B cell (primary cell): ENCODE measurements at places on chromosomes 16 and 17. TPM values are rescaled to one million over a fixed set of nuclear protein-coding genes. Genes with fewer than 3 reads are reported as not detected.
A peak's percentile ranks its signal among the peaks of the same experiment; 100 is the strongest.

GRCh38 chr16:48049847-48050246, 105.9 kb downstream of the ABCC12 start:
- no peak for DNase-seq

The TAX1BP3 gene
- 17.1 and 17.7 TPM in 2 replicates for total RNA-seq

GRCh38 chr16:4467916-4468315, 6.5 kb downstream of the NMRAL1 start:
- DNase-seq, result no peak

DNA sequence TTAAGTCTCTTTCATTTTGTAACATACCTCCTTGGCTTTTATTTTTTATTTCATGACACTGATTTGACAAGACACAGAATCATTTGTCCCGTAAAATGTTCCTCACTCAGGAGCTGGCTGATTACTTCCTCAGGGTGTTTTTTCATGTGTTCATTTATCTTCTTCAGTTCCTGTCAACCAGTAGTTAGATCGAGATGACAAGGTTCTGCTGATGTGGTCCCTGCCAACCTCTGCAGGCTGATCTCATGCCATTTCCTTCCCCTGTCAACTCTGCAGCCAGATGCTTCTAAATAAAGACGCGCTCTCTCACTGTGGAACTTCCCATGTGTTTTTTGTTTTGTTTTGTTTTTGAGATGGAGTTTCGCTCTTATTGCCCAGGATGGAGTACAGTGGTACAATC, 8.1 kb upstream of the CXCL16 start:
- peak; percentile 56 for DNase-seq

DNA sequence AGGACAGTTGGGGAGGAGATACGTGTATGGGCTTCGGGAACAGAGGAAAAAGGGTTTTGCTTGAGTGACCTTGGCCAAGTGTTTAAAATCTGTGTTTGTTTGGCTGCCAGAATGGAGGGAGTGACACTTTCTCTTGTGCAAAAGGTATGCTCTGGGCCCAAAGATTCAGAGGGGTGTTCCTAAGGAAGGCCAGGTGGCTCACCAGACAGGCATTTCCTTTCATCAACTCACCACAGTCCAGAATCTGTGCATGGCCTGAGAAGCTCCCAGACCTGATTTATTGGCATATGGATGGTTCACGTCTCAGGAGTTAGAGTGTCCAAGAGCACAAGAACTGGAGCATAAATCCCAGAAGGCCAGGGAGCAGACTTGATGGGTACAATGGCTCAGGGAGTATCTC, 53.4 kb upstream of the NLK start:
- DNase-seq, result no peak

DNA sequence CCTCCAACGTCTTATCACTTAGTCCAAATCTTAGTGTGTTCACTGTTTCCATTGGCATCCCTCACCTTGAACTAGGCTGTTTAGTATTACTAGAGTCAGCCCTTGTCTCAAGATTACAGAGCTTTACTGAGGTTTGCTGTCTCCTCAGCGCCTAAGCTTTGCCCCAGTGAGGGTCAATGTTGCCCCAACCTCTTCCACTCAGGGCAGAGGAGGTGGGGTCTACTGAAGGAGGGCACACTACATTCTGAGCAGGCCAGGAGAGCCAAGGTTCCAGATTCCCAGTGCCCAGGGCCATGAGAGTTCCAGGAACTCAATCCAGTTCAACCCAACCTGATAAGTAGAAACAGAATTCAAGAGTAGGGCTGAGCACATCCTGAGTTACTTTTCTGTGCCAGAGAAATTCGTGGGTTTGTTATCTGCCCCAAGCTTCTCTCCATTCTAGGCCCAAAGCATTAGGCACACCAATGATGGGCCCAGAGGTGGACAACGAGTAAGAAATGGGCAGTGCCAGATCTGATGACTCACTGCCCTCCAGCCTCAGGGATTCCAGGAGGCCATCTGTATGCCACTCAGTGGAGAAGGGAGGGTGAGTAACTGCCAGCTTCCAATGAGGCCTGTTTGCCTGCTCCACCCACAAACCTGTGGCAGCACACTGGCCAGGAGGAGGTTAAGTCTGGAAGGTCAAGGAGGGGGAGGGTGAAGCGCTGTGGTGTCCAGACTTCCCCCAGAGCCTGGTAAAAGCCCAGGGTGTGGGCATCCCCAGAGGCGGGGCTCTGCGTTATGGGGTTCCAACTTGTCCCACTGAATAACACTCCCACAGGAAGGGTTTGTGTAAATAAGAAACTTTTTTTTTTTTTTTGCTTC, 8.2 kb downstream of the TUBG2 start:
- DNase-seq, result no peak

The GNAO1 gene
- total RNA-seq, result 3.7 and 5.1 TPM in 2 replicates

The COPRS gene
- 17.1 and 17.6 TPM in 2 replicates for total RNA-seq

- DNase-seq, result no peak
Measured at GRCh38 chr16:30478766-30479478, 6.4 kb downstream of the ITGAL start.

- DNase-seq, result no peak
Measured at GRCh38 chr16:66752958-66753357, 1.5 kb upstream of the DYNC1LI2 start.

DNA sequence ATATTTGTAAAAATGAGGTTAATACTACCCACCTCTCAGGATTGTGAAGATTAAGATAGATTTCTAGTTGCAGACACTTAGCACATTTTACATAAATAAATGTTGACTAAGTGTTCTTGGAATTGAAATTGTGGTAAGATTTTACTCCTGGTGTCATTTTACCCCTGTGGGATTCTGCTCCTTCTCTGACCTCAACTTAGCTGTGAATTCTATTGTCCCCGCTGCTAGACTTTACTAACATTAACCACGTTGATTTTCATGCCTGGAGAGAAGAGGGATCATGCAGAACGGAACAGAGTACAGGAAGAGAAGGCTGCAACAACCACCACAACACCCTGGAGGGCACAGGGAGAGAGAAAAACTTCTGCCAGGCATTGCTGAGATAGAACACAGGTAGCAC, 2.1 kb upstream of the TOM1L1 start:
- no peak for DNase-seq

The NIP7 gene
- 20.2 and 29.3 TPM in 2 replicates for total RNA-seq

DNA sequence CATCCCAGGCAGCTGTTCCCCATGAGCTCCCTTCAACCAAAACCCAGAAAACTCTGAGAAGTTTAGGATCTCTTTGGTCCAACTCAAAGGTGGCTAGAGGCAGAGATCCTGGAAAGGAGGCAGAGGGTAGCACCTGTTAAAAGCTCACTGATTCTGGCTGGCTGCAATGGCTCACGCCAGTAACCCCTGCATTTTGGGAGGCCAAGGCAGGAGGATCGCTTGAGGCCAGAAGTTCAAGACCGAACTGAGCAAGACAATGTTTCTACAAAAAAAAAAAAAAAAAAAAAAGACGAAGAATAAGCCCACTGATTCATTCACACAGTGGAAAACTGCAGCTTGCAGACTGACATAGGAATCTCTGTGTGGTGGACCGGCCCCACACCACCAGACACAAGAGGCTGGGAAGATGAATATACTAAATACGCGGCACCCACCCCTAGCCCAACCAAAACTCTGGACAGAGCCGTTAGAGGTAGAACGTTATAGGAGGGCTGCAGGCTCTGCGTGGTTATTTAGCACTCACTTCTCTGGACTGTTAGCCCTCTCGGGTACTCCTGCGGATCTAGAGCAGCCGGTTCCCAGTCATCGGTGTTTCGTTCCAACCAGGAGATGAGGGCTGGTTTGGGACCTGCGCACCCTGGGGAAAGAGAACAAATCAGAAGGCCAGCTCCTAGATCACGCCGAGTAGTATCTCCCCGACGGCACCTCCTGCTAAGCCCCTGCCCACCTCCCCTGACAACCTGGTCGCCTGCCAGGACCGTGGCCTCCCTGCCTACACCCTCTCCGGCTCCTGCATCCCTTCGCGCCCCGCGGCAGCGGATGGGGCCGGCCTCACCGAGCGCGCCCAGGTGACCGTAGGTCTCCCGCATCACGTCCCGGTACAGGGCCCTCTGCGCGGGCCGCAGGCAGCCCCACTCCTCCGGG, 925 bp downstream of the ZNF689 start:
- DNase-seq, result no peak

DNA sequence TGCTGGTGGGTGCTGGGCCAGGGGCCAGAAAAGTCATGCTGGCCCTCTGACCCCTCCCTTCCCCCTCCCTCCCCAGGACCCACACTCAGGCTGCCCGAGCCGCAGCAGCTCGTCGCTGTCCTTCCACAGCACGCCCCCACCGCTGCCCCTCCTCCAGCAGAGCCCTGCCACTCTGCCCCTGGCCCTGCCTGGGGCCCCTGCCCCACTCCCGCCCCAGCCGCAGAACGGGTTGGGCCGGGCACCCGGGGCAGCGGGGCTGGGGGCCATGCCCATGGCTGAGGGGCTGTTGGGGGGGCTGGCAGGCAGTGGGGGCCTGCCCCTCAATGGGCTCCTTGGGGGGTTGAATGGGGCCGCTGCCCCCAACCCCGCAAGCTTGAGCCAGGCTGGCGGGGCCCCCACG, 8.3 kb upstream of the CISD3 start:
- DNase-seq, result no peak

- DNase-seq, result no peak
Measured at GRCh38 chr17:38616361-38616760, 10.6 kb upstream of the SRCIN1 start.

The KRTAP3-2 gene
- not detected in 2 replicates for total RNA-seq

DNA sequence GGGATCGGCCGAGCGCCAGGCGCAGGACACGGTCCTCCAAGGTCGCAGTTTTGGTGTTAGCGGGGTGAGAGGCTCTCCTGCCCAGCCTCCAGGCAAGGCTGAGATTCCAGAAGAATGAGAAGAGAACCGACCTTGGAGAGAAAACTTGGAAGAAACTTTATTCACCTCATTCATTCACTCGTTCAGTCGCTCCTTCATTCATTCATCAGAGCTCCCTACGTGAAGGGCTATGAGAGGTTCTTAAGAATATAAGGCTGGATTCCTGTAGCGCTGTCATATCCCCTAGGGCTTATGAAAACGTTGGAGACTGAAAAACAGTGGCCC, 991 bp upstream of the MYH10 start:
- no peak for DNase-seq

DNA sequence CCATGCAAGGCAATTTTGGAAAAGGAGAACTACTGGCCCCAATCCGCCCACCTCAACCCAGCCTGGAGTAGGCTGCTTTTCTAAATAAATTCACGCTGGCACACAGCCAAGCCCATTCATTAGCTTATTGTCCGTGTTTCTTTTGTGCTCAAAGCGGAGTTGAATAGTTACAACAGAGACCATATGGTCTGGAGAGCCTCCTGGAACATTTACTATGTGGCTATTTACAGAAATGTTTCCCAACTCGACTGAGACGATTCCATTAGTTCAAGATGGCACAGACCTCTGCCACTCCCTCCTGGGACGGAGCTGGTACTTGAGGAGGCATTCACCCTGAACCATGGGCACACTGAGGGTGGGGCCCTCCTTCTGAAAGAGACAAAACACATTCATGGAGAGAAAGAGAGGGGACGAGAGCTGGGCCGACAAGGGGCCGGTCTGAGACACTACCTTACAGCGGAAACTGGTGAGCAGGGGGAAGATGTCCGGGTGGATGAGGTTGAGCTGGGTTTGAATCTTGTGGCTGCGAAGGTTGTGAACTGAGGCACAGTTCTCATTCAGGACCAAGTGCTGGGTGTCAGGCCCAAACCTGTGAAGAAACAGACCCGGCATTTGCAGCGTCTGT, 15.7 kb downstream of the ELAC2 start:
- DNase-seq, result no peak

GRCh38 chr16:57395026-57395425, 9.5 kb upstream of the CCL17 start:
- DNase-seq, result no peak

The CBX1 gene
- 29.7 and 33.1 TPM in 2 replicates for total RNA-seq

- DNase-seq, result peak; percentile 64
Measured at GRCh38 chr16:88939972-88940861, 36.8 kb downstream of the CBFA2T3 start.

DNA sequence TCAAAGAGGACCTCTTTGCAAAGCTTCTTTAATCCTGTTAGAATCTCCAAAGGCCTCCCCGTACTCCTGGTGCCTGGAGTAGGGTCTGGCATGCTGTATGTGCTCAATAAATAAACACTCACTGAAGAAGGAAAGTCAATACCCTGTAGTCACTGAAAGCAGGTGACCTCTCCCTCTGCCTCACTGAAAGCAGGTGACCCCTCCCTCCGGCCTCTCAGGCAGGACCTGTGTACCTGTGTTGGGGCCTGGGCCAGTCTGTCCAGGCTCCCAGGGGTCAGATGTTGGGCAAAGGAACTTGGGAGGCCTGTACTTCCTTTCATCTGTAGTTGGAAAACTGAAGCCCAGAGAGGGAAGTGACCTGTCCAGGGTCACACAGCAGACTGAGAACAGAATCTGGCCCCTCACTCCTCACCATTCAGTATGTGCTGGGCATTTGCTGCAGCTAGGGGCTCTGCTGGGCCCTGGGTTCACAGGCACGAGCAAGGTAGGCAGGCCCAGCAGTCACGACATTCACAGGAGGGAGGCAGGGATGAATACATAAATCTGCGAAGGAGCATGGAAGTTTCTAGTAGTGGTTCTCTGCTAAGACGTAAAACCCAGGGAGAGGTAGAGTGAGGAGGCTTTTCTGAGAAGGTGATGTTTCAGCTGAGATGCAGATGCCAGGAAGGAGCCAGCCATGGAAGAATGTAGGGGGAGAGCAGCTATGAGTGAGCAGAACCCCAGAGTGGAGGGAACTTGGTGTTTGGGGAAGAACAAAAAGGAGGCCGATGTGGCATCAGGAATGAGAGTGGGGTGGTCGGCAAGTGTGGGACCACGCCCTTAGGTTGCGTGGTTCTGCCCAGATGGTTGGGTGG, 64.0 kb downstream of the NKD1 start:
- no peak for DNase-seq
